ENCODE measurements at places on chromosomes 12 and 14.
A peak's percentile ranks its signal among the peaks of the same experiment; 100 is the strongest.

GRCh38 chr12:22626406-22626805, 1.4 kb downstream of the ETNK1 start:
- peak; percentile 14 for DNase-seq

DNA sequence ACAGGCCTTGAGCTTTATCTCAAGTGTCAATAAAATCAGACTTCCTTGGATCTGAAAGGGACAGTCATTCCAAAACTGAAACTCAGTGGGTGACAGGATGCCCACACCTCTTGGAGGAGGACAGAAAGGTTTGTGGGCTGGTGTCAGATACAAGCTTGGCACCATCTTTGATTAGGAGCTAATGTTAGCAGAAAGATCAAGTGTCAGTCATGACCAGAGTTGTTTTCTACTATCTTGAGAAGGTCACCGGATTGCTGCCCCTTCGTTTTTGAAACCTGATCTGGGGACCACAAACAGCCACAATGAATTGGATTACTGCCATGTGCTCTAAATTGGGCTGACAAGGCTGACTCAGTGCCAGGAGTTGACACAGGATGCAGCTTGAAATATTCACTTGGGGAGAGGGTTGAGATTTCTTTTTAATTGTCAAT, 88.3 kb downstream of the OTOGL start:
- DNase-seq = no peak

- DNase-seq = no peak
Observed at GRCh38 chr14:102785595-102785963, 8.3 kb downstream of the TRAF3 start.

GRCh38 chr14:81319946-81320345, 80.2 kb downstream of the STON2 start:
- DNase-seq = no peak

DNA sequence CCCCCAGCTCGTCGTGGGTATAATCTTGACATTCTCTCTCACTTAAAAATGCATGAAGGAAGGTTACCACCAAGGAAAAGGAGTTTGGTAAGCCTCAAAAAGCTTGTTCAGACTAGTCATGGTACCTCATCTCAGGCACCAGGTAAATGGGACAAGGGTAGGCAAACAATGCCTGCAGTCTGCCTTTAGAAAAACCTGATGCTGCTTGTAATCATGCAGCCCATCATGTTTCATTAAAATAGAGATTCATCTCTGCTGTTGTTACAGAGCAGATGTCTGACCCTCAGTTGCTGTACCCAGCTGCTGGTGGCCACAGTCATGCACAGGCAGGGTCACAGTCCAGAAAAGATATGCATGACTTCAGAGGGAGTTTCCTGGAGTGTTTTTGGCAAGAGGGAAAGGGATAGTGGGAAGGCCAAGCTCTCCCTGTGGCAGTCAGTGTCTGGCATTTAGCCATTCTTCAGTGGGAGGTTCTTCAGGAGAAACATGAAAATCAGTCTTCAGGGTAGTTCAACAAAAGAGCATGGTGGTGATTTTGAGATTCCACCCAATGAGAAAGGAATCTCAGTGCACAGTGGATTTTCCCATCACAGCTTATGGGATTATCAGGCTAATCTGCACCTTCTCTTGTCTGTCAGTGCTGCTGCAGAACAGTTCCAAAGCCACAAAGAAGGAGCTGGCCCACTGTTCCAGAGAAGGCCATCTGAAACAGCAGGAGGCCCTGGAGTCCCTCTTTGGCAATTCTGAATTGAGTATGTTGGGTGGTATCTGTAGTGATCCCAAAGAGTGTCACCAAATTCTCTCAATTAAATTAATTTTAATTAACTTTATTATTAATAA, 202.7 kb upstream of the FRMD6 start:
- DNase-seq = no peak

DNA sequence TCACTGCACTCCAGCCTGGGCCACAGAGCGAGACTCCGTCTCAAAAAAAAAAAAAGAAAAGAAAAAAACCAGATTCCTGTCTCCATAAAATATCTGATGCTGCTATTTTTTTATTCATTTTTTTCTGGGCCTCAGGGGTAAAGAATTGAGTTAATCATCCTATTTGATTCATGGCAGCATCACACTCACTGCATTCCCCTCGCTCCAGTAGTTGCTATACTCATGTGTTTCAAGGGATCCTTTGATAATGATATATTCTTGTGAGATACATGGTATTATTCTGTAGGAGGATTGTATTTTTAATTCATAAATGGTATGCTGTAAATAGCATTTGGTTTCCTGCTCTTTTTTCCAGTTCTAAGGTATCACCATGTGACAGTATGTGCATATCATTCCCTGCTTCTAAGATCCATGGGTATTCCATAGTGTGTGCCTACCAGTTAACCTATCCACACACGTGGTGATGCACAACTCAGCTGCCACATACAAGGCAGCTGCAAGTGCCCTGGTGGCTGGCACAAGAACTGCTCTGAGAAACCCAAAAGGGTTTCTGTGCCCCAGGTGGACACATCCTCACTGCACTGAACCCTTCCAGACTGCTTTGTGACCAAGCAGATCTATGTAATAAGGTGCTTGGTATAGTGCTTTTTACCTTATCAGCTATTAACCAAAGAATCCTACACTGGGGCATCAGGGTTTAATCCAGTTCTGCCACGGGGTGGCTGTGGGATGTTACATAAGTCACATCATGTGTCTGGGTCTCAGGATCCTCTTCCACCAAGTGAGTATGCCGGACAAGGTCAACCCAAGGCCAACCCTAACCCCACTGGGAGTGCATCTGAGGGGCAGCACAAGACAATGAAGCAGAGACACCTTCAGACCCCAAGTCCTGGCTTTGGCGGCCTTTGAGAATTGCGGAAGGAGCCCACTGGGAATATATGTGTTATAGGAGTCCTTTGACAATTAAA, 74.6 kb downstream of the ZFP36L1 start:
- DNase-seq = no peak

DNA sequence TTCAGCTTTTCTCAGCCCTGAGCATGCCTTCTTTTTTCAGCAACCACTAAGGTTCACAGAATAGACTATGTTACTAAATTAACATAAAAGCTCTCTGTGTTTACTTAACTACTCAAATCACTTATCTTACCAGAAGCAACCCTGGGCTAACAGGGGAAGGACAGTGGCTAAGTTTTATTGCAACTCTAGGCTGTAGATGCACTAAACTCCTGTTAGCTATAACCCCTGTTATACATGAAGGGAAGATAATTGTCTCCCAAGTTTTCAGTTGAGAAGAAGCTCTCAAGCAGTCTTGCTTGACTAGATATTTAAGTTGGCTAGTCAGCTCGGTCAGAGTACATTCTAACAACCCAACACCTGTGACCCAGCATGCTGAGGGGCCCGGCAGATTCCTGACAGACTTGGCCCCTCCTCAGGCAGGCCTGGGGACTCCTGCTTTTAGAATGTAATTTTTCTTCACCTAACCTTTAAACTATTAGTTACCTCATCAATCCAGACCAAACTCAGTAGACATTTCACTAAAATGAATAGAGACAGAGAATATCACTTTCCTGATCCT, 464.5 kb downstream of the EGLN3 start:
- DNase-seq = no peak

DNA sequence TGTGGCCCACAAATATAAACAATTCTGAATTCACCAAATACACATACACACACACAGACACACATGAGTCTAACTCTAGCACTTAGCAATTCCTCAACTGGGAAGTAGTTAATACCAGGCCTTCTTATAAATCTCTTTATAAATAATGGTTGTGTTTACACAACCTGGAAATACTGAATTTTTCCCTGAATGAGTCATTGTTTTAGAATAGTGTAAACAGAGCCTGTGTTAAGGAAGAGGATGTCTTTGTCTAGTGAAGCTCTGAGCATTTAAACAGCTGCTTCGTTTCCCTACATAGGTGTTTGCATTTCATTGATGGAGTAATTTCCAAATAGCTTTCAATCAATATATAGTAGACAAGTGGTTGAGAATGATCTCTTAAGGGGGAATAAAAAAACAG, 218.8 kb downstream of the BTG1 start:
- DNase-seq = no peak

GRCh38 chr12:16949871-16950667, 344.1 kb upstream of the LMO3 start:
- DNase-seq = no peak

- no peak for DNase-seq
Observed at GRCh38 chr14:68921666-68922065, 57.4 kb downstream of the ACTN1 start.

DNA sequence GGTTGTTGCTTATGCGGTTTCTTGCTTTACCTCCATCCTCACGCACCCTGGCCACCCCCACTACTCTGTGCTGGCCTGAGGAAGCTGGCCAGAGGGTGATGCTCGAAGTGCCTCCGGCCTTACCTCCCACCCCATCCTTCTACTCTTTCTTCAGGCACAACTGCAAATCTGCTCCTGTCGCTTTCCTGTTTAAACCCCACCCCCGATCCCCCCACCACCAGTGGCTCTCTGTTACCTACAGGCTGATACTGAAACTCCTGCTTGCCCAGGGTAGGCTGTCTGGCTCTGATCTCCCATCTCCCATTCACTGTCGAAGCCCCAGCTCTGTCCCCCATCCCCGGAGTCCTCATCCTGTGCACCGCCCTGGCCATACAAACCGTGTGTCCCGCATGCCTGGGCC, 111.5 kb downstream of the PRMT8 start:
- DNase-seq = no peak

GRCh38 chr12:91053951-91054715, 3.7 kb downstream of the KERA start:
- no peak for DNase-seq

DNA sequence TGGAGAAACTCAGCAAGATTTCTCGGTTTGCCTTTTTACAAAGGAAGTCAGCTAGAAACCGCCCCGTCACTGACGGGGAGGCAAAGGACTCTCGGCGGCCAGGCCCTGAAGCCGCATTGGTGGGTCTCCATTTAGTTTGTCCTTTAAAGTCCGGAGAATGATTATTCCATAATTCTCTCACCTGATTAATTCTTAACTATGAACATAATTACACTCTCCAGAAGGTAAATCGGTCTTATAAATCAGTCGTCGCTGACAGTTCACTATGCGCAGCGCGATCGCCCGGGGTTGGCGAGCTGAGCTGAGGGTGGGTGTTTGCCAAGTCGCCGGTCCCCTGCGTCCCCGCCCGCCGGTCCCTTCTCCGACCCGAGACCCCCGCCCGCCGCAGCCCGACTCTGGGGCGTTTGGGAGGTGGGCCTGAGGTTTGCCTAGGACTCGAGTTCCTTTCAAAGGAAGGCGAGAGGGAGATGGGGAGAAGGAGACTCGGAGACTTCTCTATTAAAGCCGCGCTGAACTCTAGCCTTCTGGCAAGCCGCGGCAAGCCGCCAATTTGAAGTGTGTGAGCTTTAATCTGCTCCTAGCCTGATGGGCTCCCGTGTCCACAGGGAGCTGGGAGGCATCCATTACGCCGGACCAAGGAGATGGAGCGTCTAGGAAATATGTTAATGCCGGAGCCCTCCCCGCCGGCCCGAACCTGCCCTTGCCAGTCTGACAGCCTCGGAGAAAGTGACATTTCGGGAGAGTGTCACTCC, 392.9 kb downstream of the NOVA1 start:
- no peak for DNase-seq

- DNase-seq = no peak
Observed at GRCh38 chr12:129594098-129594497, 309.7 kb downstream of the TMEM132D start.

DNA sequence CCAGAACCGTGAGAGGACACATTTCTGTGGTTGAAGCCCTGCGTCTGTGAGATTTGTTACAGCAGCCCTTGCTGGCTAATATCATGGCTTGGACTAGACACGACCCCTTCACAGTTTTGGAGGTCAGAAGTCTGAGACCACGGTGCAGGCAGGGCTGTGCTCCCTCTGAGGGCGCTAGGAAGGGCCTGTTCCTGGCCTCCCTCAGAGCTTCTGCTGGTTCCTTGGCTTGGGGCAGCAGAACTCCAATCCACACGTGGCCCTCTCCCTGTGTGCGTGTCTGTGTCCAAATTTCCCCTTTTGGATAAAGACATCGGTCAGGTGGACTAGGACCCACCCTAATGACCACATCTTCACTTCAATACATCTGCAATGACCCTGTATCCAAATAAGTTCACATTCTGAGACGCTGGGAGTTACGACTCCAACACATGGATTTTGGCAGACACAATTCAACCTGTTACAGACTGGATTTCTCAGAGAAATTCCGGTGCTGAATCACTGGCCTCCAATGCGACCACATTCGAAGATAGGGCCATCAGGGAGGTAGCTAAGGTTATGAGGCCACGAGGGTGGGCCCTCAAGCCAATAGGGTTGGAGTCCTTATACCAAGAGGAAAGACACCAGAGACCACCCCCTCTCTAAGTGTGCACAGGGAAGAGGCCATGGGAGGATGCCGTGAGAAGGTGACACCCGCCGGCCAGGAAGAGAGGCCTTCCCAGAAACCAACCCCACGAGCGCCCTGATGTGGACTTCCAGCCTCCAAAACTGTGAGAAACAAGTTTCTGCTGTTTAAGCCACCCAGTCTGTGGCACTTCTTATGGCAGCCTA, 43.6 kb upstream of the PPP2R5C start:
- no peak for DNase-seq

GRCh38 chr12:60263161-60263560, 667.3 kb downstream of the SLC16A7 start:
- DNase-seq = no peak

- DNase-seq = no peak
Observed at GRCh38 chr12:100793182-100793581, 1.4 kb upstream of the ANO4 start.

- DNase-seq = no peak
Observed at GRCh38 chr12:60672949-60673348, 1077.1 kb downstream of the SLC16A7 start.

- no peak for DNase-seq
Observed at GRCh38 chr12:167959-168600, 45.9 kb downstream of the SLC6A12 start.

- DNase-seq = no peak
Observed at GRCh38 chr14:90850487-90850886, 34.3 kb upstream of the TTC7B start.

DNA sequence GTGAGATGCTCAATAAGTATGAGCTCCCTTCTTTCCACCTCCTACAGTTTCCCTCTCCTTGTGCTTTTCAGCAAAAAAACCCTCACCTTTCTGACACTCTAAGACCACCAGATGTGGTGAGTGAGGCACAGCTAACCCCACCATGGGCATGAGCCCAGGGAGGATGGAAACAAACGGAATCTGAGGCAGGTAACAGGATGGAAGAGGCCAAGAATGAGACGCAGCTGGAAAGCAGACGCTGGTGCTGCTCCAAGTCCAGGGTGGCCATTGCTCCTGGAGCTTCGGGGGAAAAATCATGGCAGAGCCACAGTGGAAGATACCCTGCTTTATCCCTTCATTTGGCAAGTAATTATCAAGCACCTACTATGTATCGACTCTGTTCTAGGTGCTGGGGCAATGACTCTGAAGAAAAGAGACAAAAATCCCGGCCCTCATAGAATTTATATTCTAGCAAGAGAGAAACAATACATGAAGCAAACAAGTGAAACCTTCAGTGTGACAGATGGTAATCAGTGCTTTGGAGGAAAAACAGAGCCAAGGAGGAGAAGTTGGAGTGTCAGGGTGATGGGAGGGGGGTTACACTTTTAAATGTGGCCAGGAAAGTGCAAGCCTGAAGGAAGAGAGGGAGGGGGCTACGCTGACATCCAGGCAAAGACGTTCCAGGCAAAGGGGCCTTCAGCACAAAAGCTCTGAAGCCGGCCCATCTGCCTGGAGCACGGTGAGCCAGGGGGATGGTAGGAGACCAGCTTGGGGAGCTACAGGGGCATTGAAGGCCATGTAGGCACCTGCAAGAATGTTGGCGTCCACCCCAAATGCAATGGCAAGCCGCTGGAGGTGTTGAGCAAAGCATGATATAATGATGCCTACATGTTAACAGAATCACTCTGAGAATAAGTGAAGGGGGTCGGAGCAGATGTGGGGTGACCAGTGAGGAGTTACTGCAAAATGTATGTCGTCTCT, 154.2 kb downstream of the DPF3 start:
- no peak for DNase-seq

- no peak for DNase-seq
Observed at GRCh38 chr12:52546126-52546525, 6.8 kb downstream of the KRT71 start.
